Sigmoid colon (tissue), 7 donors: ENCODE measurements at places on chromosomes 1 and 21. TPM values are rescaled to one million over a fixed set of nuclear protein-coding genes. Genes with fewer than 3 reads are reported as not detected.

GRCh38 chr1:1542766-1543705, 2.6 kb upstream of the TMEM240 start:
- no peak for DNase-seq

The SPATA46 gene
- not detected for total RNA-seq

GRCh38 chr1:226474443-226475141, 66.7 kb upstream of the PARP1 start:
- no peak for DNase-seq

DNA sequence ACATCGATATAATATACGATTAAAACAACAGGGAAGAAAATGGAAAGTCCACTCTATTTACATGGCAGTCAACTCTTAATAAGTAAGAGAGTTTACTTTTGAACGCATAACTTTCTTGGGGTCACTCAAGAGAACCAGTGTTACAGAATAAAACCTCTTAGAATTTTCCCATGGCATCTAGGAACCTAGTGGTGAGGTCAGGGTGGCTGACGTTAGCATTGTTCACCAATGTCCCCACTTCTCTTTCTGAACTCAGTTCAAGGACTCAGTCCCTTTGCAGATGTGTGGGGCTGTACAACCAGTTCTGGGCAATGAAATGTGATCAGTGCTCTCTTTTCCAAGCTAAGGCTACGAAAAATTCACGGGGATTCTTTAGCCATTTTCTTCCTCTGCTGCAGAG, 2.6 kb upstream of the RNF2 start:
- no peak for DNase-seq

DNA sequence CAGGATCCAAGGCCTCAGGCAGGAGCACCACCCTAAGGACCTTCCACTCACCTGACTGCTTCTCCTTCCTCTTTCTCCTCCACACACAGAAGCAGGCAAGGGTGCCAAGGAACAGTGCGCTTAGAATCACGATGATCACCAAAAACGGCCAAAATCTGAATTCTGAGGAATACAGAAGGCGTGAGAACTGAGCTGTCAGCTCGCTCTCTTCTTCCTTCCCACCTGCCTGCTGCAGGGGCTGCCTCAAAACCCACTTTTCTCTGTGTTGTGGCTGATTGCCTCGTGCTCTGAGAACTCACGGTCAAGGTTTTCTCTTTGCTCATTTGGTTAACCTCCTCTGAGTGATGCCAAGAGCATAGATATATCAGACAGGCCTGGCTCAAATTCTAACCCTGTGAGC, 23.8 kb downstream of the CD244 start:
- no peak for DNase-seq

- no peak for DNase-seq
Measured at GRCh38 chr1:111467865-111468716, 5.7 kb upstream of the C1orf162 start.

The SERPINC1 gene
- total RNA-seq: not detected

GRCh38 chr1:200021577-200022238, 5.8 kb upstream of the NR5A2 start:
- no peak for DNase-seq

- DNase-seq: no peak
Measured at GRCh38 chr1:65176591-65176990, 28.6 kb downstream of the AK4 start.

The KCNJ15 gene
- total RNA-seq: 0.49 TPM

DNA sequence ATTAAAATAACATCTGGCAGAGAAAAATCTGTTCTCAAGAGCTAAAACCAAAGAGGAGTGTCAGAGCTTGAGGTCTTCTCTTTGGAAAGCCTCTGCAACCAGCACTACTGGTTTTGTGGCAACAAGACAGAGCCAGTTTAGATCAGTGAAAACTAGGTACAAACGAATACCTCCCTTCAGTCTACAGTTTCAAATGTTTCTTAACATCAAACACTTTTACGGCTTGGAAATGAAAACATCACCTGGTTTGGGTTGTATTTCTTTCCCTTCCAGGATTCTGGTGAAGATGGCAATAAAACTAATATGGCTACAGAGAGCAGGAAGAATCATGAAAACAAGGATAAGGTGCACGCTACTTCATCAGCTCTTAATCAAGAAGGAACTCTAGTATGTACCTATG, 339.4 kb upstream of the ESRRG start:
- no peak for DNase-seq

- DNase-seq: no peak
Measured at GRCh38 chr1:45258059-45258650, 51.8 kb upstream of the ZSWIM5 start.

DNA sequence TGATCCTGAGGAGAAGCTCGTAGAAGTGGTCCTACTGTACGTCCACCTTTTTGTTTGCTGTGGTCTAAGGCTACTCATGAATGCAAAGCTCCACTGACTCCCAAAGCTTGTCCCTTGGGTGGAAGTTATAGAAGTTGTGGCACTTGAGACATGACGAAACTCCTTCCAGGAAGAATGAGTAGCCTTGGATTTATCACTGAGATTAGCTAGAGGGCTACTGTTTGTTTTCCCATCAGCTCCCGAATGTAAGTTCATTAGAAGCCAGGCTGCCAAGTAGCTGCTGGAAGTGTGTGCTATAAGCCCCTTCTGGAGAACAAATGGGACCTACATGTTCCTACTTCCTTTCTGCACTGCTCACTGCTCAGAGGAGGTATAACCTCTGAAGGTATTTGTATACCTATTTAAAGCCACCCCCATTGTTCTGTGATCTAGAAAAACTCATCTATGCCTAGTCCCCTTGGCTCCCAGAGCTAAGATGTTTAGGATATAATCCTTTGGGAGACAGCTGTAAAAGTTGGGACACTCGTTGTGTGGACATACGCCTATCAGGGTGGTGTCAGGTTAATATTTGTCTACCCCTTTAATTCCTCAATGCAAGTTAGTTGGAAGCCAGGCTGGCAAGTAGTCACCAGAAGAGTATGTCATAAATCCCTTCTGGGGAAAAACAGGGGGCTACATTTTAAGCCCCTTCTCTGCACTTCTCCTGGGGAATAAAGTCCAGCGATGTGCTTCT, 72.9 kb downstream of the SCMH1 start:
- DNase-seq: no peak
